ENCODE measurements at places on chromosomes 7 and 10.

GRCh38 chr10:88992921-88993524, 2.4 kb downstream of the FAS start:
- no peak for DNase-seq

- no peak for DNase-seq
These were observed 8.5 kb downstream of the SAP25 start for GRCh38 chr7:100565133-100565571.

DNA sequence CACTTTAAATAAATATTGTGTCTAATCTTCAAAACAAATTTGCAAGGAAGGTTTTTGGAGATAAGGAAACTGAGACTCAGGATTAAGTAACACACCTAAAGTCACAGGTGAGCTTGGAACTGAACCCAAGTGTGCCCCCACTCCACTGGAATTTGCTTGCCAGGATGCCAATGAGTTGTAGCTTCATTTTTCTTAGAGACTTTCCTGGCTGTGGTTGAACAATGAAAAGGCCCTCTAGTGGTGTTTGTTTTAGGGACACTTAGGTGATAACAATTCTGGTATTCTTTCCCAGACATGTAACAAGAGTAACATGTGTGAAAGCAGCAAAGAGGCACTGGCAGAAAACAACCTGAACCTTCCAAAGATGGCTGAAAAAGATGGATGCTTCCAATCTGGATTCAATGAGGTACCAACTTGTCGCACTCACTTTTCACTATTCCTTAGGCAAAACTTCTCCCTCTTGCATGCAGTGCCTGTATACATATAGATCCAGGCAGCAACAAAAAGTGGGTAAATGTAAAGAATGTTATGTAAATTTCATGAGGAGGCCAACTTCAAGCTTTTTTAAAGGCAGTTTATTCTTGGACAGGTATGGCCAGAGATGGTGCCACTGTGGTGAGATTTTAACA, 1.5 kb downstream of the IL6 start:
- peak; percentile 59 for DNase-seq

DNA sequence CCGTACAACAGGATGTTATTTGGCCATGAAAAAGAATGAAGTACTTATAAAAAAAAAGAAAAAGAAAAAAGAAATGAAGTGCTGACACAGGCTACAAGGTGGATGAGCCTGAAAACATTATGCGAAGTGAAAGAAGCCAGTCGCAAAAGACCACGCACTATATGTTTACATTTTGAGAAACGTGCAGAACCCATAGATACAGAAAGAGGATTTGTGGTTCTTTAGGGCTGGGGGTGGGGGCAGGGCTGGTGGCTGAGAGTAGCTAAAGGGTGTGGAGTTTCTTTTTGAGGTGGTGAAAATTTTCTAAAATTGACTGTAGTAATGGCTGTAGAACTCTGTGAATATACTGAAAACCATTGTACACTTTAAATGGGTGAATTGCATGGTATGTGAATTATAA, 86.0 kb upstream of the FAM20C start:
- DNase-seq, result no peak
